Skin of body (tissue), 3 donors: ENCODE measurements at places on chromosomes 16 and 17.
A peak's percentile ranks its signal among the peaks of the same experiment; 100 is the strongest.

GRCh38 chr17:39239640-39240314 lies 14.0 kb upstream of the STAC2 start:
- DNase-seq: no peak

GRCh38 chr17:28484296-28484695 lies 10.9 kb downstream of the SLC13A2 start:
- DNase-seq: no peak

DNA sequence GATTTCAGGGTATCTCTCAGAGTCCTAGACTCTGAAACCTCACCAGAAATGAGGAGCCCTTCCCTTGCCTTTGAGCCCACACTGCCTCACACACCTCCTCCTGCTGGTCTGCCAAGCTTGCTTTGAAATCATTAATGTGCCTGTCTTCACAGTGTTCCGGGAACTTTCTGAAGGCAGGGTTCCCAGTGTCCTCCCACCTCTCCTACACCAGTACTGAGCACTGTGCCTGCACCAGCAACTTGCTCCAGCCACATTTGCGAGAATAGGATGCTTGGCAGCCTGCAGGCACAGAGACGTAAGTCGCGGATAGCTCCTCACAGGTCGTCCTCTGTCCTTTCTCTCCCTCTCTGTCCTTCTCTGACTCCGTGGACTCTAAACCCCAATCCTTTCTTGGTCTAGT lies 408.4 kb upstream of the EEF2KMT start:
- no peak for DNase-seq

DNA sequence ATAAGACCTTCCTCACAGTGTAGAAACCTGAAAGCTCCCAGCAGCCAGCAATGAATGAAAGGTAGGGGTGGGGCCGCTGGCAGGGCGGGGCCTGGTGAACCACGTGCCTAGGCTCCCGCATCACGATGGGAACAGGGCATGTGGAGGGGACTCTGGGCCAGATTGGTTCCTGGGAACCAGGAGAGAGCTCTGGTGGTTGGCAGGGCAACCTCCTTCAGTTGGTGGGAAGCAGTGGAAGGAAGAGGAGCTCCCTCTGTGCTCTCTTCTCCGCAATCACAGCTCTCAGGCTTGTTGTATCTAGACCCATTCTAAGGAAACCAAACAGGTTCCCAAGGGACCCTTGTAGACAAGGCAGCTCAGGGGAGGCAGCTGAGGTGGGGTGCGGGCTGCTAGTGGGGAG lies 10.5 kb downstream of the GGA2 start:
- no peak for DNase-seq

- no peak for DNase-seq
Observed at GRCh38 chr16:85338989-85339685, 226.9 kb upstream of the CIBAR2 start.

GRCh38 chr16:85916141-85916890 lies 17.4 kb downstream of the IRF8 start:
- DNase-seq: no peak

DNA sequence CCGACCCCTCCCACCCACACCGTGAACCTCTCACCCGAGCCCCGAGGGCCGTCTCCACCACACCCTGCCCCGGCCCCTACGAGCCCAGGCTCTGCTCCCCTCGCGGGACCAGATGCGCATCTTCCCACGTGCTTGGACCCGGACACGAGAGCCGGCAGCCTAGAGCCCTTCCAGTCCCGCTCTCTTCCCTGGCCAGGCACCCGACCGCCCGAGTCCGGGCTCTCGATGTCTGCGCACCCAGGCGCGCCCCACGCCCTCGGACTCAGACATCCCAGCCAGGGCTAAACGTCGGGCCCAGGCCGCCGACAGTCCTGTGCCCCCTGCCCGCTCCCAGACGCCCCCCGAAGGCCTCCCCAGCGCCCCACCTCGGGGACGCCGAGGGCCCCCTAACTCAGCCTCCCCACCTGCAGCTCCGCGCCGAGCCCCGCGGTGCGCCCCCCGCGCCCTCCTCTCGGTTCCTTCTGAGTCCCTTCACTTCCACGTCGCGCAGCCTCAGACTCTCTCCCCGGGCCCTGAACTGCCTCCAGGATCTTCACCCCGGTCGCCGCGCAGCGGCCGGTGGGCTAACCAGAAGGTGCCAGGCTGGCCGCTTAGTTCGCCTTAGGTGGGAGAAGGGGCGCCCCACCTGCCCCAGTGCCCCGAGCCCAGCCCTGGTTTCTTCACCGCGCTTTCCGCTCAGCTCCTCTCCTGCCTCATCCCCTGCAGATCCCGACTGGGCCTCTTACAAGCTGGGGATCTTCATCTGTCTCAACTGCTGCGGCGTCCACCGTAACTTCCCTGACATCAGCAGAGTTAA lies 688 bp downstream of the ADAP2 start:
- no peak for DNase-seq

DNA sequence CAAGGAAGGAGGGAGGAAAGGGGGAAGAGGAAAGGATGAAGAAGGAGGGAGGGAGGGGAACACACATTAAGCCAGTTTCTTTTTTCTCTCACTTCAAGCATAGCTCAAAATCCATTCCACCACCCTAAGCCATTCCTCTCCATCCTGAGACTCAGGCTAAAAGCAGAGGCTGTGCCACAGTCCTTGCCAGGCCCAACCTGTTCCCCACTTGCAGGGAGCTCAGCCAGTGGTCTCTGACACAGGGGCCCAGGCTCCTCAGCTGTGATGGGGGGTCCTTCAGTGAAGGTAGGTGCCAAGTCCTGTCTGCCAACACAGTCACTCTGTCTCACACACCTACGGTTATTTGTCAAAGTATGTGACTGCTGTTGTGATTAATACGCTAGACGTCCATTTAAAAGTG lies 44.6 kb downstream of the SDK2 start:
- no peak for DNase-seq

DNA sequence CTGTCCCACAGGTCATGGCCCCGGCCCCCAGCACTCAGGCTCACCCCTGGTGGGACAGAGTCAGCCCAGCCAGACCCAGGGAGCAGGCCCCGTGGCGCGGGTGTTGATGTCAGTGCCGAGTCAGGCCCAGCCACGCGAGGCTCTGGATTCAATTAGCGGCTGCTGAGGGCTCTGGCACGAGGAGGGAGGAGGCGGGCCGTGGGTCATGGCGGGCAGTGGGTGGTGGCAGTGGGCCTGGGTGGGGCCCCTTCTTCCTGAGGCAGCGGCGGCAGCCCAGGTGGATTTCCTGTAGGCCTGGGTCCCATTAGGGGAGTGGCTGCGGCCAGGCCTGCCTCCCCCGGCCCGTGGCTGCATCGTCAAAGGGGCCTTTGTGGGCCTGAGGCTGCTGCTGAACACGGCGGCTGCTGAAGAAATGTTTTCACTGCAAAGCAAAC lies 12.9 kb downstream of the VASN start:
- DNase-seq: peak; percentile 41

DNA sequence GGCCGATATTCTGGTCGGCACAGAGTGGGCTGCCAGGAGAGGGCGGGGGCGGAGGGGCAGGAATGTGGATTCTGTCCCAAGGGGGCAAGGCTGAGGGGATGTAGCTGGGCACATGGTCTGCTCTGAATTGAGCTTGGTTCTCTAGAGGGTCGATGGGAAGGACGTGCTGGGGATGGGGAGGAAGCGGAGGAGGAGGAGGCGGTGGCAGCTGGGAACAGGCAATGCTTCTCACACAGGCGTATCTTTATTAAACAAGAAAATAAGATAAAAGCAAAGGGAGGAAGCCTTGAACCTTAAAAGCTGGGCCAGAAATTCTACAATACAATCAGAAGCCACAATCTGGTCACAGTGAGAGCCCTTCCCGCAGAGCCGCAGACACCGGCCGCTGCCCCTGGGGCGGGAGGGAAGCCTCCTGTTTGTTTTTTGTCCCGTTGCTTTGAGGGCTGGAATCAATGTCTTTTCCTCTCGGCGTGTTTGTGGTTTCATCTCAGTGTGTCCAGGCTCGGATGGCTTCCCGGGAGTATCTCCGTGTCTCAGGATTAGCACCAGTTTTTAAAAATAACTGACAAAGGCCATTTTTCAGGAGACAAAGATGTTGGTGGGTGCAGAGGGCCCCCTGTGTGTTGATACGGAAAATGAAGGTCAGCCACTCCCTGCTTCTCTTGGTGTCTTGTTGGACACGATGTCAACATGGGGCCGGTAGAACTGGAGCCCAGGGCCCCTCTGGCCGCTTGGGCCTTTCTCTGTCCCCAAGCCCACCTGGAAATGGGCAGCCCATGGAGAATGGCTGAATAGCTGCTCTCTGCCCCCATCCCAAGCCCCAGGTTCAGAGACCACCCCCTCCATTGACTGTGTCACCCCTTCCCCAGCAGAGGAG lies 12.3 kb upstream of the SLC7A5 start:
- DNase-seq: no peak

DNA sequence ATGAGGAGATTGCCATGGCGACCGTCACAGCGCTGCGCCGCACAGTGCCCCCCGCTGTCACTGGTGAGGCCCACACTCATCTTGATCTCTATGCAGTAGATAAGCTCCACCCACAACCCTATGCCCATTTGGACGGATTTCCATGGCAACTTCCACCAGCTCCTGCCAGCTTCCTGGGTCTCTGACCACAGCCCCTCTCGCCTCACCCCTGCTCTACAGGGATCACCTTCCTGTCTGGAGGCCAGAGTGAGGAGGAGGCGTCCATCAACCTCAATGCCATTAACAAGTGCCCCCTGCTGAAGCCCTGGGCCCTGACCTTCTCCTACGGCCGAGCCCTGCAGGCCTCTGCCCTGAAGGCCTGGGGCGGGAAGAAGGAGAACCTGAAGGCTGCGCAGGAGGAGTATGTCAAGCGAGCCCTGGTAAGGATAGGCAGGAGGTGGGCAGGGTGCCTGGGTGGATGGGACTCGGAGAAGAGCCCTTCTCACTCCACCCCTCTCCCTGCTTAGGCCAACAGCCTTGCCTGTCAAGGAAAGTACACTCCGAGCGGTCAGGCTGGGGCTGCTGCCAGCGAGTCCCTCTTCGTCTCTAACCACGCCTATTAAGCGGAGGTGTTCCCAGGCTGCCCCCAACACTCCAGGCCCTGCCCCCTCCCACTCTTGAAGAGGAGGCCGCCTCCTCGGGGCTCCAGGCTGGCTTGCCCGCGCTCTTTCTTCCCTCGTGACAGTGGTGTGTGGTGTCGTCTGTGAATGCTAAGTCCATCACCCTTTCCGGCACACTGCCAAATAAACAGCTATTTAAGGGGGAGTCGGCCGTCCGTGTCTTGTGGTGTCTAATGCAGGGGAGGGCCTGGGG lies 4.3 kb downstream of the ALDOA start:
- no peak for DNase-seq

GRCh38 chr16:12160249-12160648 lies 183.7 kb downstream of the SNX29 start:
- no peak for DNase-seq

GRCh38 chr17:8791910-8792270 lies 7.3 kb downstream of the MFSD6L start:
- DNase-seq: no peak

DNA sequence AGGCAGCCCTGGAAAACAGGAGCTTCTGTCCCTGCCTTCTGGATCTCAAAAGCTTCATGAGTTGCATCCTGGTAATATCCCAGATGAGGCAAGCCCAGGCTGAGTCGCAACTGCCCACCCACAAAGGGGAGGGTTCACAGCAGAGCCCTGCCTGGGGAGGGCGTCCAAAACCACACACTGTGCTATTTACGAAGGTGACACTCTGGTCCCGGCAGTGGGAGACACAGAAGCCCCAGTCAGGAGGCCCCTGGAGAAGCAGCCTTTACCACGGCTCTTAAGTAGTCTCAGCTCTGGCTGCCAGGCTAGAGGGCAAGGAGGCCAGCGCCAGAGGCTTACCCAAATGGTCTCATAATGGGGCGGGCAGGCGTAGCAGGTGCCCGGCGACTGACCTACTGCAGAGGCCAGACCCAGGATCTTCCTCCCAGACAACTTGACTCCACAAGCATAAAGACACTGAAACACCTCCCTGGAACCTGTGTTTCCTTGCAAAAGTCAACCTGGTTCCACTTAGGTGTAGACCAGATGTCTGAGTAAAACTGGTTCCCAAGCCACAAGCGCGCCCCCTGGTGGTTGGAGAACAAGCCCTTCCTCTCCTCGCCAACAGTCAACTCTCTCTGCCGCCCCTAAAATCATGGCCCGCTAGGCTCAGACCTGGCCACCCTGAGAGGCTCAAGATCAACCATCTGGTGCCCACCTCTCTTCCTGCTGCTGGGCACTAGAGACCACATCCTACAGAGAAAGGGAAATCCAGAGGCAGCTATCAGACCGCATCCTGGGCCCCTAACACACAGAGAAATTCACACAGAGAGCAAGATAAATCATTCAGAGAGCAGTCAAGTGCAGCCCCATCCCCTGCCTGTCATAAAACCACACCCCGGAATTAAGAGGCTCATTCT lies 5.2 kb downstream of the AXIN2 start:
- peak; percentile 68 for DNase-seq

DNA sequence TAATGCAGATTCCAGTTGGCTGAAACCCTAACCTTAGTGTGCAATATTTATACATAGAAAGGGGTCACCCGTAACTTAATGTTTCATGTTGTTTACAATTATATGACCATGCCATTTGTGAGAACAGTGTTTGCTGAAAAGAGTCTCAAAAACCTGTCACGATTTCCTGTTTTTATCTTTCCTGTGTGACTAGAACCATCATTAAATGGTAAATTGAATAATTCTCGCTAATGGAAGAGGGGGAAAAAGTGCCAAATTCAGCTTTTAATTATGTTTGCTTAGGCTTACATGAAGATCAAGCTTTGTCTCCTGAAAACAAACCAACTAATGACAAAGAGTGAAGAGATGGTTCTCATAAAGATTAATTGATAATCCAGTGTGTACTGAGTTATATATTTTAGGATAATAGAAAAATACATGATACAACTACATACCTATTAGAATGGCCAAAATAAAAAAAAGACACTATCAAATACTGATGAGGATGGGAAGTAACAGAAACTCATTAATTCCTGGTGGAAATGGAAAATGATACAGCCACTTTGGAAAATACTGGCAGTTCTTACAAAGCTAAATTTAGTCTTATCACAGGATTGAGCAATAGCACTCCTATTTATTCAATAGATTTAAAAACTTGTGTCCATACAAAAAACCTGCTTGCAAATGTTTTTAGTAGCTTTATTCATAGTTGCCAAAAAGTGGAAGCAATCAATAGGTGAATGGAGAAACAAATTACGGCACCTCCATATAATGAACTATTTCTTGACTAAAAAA lies 141.7 kb downstream of the CDK5R1 start:
- no peak for DNase-seq

GRCh38 chr17:75361996-75362395 lies 43.5 kb downstream of the GRB2 start:
- no peak for DNase-seq

- no peak for DNase-seq
Observed at GRCh38 chr17:28488533-28489276, 15.3 kb downstream of the SLC13A2 start.

DNA sequence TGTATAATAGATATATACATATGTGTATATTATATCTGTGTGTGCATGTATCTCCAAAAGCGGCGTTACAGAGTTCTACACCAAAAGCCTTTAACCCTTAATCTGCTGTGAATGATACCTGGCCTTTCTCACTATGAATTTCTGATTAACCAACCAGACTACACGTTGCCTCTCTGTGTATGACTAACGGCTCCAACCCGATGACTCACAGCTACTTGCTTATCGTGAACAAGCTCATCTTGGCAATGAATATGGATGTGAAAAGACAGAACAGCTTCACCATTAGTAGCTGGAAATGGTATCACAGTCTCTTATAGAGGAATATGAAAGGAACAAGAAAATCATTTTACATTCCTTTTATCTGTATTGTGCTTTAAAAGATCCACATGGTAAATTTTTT lies 23.8 kb upstream of the ARHGAP44 start:
- no peak for DNase-seq
